PC-9 (cell line): ENCODE measurements at places on chromosomes 4 and X.

- DNase-seq, result no peak
Observed at GRCh38 chr4:184423003-184423686, 51.2 kb downstream of the IRF2 start.

- DNase-seq, result no peak
Observed at GRCh38 chr4:55927803-55928437, 20.8 kb upstream of the CEP135 start.

- no peak for DNase-seq
Observed at GRCh38 chr4:1635464-1635863, 48.6 kb downstream of the FAM53A start.

- no peak for DNase-seq
Observed at GRCh38 chrX:13581554-13581953, 12.2 kb downstream of the EGFL6 start.
